ENCODE measurements at places on chromosomes 7 and 10.

- no peak for DNase-seq
These were observed 2.3 kb downstream of the NACAD start for GRCh38 chr7:45086331-45087065.

DNA sequence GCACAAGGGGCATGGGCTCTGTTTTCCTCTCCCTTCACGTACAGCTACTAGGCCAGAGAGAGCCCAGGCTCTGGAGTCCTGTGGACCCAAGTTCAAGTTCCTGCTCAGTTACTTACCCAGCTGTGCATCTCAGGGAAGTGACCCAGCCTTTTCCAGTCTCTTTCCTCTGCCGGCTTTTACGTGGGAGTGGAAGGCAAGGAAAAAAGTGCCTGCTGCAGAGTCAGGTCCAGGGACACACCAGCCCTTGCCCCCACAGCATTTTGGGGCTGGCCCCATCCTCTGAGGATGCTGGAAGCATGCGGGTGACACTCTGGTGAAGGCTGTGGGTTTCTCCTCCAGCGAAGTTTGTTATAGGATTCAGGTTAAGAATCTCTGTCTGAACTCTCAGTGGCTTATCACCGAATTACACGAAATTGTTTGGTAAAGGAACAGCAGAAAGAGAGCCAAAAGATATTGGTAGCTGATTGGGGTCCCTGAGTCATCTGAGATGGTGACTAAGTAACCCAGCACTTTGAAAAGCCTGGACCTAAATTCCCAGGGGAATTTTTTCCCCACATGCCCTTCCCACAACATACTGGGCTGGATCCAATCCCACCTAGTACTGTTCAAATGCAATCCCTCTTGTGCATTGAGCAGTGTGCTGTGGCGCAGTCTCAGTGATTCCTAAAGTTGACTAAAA lies 424.3 kb downstream of the RPS24 start:
- no peak for DNase-seq

- no peak for DNase-seq
These were observed 1.3 kb upstream of the ITPRIP start for GRCh38 chr10:104339469-104340110.

DNA sequence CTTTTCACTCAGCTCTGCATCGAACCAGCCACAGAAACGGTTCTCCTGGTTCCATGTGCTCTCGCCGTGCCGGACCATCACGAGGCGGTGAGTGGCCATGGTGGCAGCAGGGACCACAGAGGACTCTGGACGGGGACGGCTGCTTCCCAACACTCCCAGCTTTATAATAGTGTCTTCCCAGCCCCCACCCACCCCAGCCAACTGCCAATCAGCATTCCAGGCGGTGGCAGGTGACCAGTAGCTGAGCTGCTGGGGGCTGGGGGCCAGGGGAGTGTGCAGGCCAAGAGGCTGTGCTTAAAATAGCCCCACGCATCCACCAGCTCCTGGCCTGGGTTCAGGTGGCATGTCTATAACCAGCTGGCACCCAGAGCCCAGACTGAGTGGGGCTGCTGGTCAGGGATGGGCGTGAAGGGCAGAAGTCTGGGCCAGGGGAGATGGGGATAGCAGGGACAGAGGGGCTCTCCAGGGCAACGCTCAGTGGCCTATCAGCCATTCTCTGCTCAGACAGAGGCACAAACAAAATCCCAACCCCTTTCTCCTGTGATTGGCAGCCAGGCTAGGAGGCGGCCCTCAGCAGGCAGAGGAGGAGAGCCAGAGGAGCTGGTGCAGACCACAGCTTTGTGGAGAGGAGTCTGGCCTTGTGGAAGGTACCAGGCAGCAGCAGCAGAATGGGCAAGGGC lies at the start of gene PGAM2:
TSS of gene PGAM2 (minus strand) at position 137 of the 680 bp plus-strand sequence. CDS start at position 99, 38 bp downstream.
- DNase-seq = no peak

DNA sequence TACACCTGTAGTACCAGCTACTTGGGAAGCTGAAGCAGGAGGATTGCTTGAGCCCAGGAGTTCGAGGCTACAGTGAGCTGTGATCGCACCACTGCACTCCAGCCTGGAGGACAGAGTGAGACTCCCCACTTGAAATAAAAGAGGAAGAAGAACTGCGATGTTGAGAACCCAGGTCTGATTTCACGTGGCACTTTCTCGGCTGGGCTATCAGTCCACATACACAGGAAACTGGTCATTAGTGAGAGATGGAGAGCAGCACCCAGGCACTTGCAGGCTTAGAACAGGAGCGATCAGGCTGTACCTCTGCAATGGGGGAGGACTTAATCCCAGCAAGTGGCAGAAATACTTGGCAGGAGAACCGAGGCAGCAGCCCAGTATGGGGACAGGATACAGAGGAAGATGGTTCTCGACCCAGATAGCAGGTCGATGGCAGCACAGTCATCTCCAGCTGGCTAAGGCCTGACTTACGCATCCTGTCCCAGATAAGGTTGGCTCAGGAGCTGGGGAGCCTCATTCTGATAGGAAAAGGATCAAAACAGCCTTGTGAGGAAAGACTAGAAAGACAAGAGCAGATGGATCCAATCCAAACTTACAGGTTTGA lies 487.7 kb upstream of the AUTS2 start:
- no peak for DNase-seq

- no peak for DNase-seq
These were observed 131.0 kb upstream of the C1GALT1 start for GRCh38 chr7:7051206-7051877.

DNA sequence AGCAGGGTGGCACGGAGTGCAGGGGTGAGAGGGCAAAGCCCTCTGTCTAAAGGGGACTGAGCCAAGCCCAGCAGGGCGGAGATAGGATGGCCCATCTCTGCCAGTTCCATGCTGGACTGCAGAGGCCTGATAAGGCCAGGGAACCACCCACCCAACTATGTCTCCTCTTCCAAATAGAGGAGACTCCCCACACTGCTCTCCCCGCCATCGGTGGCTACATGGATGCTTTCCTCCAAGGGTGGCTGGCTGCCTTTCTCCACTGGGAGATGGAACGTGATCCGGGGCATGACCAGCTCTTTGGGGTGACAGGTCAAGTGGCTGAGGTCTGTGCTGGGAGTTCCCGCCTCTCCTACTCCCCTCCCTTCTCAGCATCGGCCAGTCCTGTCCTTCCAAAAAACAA lies 58.1 kb upstream of the MXI1 start:
- DNase-seq = no peak

- DNase-seq = no peak
These were observed 133.7 kb upstream of the NAMPT start for GRCh38 chr7:106418526-106418925.

- DNase-seq = no peak
These were observed 96.5 kb upstream of the FAM20C start for GRCh38 chr7:95863-96260.

GRCh38 chr10:59007307-59008025 lies 169.0 kb upstream of the PHYHIPL start:
- no peak for DNase-seq

GRCh38 chr7:140673774-140674155 lies 1.0 kb downstream of the ADCK2 start:
- DNase-seq = no peak

DNA sequence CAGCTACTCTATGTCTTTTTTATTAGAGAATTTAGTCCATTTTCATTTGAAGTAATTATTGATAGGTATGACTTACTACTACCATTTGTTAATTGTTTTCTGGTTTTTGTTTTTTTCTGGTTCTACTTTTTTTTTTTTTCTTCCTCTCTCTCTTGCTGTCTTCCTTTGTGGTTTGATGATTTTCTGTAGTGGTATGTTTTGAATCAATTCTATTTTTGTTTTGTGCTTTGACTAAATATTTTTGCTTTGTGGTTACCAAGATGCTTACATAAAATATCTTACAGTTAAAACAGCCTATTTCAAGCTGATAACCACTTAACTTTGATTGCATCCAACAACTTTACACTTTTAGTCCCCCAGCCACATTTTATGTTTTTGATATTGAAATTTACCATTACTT lies 3.3 kb upstream of the OR2F2 start:
- no peak for DNase-seq

GRCh38 chr7:157412021-157412443 lies 75.2 kb downstream of the DNAJB6 start:
- DNase-seq = no peak

DNA sequence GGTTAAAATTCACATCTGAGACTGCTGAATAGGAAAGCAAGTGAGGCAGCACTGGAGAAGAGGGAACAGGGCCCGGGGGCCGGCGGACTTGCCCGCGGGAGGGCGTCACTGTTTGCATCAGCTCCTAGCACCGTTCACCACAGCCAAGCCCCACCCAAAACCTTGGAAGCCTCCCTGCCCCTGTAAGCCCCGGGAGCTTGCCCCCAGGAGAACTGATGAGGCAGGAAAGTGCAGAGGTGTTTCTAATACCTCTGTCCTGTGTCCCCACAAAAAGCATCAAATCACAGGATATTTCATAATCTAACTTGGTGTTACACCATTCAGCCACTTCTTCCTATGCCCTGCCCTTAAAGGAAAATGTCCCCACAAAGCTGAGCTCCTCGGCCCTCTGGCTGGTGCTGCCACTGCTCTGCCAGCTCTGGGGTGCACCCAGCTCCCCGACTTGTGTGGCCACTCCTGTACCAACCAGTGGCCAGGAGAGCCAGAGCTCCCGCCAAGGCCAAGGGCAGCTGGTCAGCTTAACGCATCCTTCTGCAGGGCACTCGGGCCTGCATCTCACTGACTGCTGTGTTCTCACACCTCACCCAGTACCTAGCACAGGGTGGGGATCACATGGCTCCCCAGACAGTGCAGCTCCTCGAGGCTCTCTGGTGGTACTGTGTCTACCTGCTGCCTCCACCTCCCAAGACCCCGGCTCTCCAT lies 47.3 kb upstream of the CNPY1 start:
- no peak for DNase-seq

- DNase-seq = no peak
These were observed 494.1 kb upstream of the SEMA3A start for GRCh38 chr7:84688671-84689070.

DNA sequence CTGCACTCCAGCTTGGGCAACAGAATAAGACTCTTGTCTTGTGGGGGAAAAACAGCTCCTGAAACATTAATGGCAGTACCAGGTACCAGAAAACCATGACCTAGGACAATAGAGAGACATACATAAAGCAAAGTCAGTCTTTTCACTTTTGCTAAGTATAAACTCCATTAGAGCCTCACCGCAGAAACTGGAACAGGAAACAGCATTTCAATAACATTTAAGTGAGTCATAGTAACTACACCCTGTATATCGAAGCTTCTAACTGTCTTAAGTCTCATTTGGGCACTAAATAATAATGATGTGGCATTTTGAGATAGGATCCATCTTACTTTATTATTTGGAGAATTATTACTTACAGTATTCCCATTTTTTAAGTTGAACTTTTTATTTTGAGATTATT lies 517.8 kb upstream of the CELF2 start:
- no peak for DNase-seq
